ENCODE measurements at places on chromosomes 16 and 17. TPM values are rescaled to one million over a fixed set of nuclear protein-coding genes. Genes with fewer than 3 reads are reported as not detected.

GUCY2D gene
- not detected for total RNA-seq

ABI3 gene
- total RNA-seq, result 0.86 TPM

TMEM235 gene
- total RNA-seq, result not detected

RSKR gene
- 4.3 TPM for total RNA-seq

HLF gene
- total RNA-seq, result 0.75 TPM

MRPL45 gene
- 53.9 TPM for total RNA-seq

ADAD2 gene
- not detected for total RNA-seq

RGS11 gene
- not detected for total RNA-seq

STUB1 gene
- total RNA-seq, result 202 TPM

TRAF7 gene
- 63.9 TPM for total RNA-seq

PRAC1 gene
- not detected for total RNA-seq
